ENCODE measurements at places on chromosomes 4 and X. TPM values are rescaled to one million over a fixed set of nuclear protein-coding genes. Genes with fewer than 3 reads are reported as not detected.

DNA sequence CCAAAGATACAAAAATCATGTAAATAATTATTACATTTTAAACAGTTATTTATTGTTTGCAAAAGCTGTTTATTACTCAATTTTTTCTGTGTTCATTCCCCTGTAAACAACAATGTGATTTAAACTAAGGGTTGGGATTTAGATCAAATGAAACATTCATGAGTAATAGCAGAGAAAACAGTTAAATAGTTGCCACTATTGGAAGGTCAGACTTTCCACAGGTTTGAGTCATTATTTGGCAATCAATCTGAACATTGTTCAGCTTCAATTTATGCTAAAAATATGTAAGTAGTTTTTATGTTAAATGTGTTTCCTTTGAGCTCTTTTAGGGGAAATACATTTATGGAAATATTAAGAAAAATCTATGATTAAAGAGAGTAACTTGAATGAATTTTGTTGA is 144.9 kb downstream of the STIM2 start:
- DNase-seq = no peak

DNA sequence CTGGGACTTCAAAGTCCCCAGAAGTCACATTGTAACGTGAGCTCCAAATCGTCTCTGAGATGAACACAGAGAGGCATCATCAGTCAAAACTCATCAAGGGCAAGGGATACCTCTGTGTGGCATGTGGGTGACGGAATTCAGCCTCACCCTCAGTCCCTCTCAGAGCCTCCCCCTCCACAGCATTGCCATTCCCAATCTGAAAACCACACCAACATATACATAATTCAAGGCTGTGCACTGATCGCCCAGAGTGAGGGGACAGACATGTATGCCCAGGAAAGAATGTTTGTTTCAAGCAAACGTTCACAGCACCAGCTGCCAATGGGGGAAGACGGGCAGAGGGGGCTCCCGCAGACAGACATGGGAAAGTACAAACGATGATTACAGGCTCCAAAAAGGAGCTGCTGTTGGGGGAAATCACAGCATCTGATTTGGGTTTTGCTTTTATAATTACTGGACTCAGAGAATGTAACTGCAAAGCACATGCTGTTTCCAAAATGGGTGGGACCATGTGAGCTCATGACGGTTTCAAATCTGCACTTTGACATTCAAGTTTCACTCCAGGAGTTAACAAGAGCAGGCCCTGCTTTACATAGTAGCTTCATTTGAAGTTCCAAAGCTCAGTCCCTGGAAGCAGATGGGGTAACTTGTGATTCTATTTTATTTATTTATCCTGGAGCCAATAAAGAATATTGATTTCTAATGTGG is 88.3 kb downstream of the CLCN4 start:
- DNase-seq = no peak

GRCh38 chr4:21856754-21857153 is 91.8 kb downstream of the KCNIP4 start:
- DNase-seq = no peak

GRCh38 chrX:10930151-10930550 is 181.0 kb upstream of the HCCS start:
- DNase-seq = no peak

DNA sequence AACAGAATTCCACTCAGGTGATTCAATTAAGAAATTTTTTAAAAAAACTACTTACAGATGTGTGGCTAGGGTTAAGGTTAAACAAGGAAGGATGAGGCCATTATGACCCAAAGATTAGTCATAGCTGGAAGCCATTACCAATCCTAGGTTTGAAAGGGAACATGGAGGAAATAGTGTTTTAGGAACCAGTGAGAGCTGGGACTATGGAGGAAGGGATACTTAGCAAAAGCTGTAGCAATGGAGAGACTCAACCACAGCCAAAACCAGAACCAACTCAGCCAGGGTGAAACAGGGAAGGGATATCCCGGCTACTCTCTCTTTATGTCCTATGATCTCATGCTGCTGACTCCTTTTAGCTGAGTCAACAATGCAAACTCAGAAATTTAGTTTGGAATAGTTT is 148.6 kb upstream of the CNKSR2 start:
- DNase-seq = no peak

- DNase-seq = no peak
Measured at GRCh38 chrX:23826216-23826615, 43.2 kb downstream of the SAT1 start.

GRCh38 chr4:48998440-48998839 is 12.4 kb downstream of the CWH43 start:
- no peak for DNase-seq

GRCh38 chr4:94995684-94996394 is 238.1 kb downstream of the BMPR1B start:
- peak; percentile 58 for DNase-seq

DNA sequence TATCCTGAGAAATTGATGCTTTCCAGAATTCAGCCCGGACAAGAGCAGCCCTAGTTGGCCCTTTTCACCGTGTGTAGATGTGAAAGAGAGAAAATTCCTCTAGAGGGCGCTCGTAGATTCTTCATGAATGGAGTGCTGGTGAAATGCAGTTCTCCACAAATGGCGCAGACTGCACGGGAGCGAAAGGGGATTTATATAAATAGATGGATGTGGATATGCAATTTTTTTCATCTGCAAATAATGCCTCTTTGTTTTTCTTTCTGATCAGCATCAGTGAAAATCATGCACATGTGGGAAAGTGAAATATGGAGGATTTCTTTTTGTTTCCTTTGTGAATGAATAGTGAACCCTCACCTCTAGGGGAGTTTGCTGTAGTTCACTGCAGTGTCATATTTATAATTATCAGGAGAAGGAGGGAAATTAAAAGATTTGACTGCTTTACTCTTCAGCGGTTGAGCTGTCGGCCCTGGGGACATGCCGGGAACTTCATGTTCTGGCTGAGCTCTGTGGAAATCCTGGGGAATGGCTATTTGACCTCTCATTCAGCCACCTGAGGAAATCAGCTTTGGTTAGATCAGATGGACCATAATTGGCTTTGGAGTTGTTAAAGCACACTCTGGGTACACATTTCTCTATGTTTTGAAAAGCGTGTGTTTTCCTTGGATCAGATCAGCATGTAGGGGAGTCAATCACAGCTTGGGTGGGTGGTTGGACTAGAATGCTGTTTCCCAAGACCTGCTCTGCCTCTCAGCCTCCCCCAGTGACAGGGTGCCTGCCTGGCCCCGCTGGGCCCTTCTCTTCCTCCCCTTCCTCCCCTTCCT is 115.0 kb upstream of the SHISA3 start:
- DNase-seq = no peak

DNA sequence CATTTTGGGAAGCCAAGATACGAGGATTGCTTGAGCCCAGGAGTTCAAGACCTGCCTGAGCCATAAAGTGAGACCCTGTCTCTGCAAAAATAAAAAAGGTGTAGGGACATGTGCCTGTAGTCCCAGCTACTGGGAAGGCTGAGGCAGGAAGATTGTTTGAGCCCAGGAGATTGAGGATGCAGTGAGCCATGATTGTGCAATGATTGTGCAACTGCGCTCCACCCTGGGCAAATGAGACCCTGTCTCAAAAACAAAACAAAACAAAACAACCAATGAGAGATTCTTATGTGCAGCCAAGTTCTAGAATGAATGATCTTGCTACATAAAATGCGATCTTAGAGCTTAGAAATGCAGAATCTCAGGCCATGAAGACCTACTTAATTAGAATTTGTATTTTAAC is 22.5 kb downstream of the SLC9B2 start:
- peak; percentile 60 for DNase-seq

GRCh38 chr4:58163156-58163555 is 1053.0 kb upstream of the IGFBP7 start:
- no peak for DNase-seq

DNA sequence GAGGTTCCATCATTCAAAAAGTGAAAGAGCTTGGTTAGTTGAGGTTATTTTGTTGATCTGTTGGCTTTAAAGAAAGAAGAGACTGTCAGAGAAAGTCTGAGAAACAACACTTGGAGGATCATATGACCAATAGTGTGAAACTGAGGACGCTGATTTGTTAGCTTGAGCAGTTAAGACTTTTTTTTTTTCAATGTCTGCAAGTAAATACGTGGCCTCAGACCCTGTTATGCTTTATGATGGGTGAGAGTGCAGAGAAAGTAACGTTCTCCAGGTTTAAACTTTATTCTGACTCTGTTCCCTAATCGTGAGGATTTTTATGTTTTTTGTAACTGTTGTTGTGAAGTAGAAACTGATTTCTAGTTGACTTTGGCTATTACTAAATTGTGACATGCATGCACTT is 45.9 kb downstream of the GAB1 start:
- DNase-seq = no peak

GRCh38 chrX:17040711-17041110 is 94.3 kb downstream of the REPS2 start:
- no peak for DNase-seq

PDLIM3 gene
- 3,080 TPM for total RNA-seq

- DNase-seq = no peak
Measured at GRCh38 chrX:16839219-16839851, 30.8 kb downstream of the RBBP7 start.

DNA sequence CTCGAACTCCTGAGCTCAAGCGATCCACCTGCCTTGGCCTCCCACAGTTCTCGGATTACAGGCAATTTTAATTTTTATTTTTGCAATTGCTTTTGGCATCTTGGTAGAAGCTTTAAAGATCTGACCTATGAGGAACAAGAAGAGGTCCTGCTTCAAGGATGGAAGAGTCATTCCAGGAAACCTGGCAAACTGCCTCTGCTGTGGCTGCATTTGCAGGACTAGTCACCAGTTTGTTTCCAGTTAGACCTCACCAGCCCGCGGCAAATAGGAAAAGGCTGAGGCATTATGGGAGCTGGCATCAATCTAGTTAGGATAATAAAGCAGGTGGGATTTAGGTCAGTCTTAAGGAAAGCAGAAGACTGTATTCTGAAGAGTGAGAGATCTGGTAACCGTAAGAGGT is 51.9 kb upstream of the LAS1L start:
- DNase-seq = no peak

PDZD4 gene
- total RNA-seq = 2.1 TPM

DNA sequence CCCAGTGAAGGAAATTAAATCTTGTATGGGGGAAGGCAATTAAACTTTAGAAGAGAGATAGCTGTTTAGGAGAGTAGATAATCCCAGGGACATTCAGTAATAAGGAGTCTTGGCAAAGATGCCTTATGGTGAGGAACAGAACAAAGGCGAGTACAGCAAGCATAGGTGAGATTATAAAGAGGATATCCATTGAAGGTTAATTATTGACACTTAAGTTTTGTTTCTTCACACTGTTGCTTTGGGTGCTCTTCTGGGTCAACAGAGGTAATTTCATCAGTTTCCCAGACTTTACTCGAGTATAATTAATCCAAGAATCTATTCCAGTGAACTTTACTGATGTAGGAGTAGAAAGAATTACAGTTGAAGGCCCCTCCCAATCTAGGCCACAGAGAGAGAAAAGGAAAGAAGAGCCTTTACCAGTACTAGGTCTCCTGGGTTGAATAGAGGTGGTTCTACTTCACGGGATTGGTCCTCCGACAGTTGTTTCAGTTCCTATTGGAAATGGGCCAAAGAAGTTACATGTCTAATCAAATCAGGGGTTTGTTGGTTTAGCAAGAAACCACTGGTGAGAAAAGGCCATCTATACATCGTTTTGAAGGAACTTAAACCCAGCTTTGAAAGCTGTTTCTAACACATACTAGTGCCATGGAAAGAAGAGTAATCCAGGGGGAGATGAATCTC is 27.2 kb downstream of the EPGN start:
- DNase-seq = no peak

Data from psoas muscle (tissue), 8 donors.